ENCODE measurements at places on chromosomes 1 and 21.

GRCh38 chr1:10530281-10530740, 55.6 kb downstream of the PEX14 start:
- DNase-seq = no peak

- no peak for DNase-seq
Observed at GRCh38 chr1:67710417-67710816, 25.4 kb downstream of the GADD45A start.

DNA sequence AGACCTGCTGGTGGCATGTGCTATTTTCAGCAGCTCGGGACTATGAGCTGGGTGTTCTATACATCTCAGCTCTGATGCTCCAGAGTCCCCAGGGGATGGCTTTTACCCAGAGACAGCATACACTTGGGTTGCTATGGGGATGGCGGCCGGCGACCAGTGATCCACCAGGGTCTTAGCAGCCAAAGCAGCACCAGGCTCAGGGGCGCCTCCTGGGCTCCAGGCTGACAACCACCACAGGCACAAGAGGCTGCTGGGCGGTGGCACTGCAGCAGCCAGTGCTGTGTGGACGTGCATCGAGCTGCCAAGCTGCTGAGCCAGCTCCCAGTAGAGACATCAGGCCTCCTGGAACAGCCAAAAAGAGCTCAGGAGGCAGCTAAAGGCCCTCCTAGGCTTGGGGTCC, 37.6 kb upstream of the CLSTN1 start:
- DNase-seq = no peak

GRCh38 chr1:111857194-111857651, 101.5 kb downstream of the DDX20 start:
- DNase-seq = no peak

- DNase-seq = no peak
Observed at GRCh38 chr21:41827951-41828883, 50.9 kb downstream of the PRDM15 start.

- no peak for DNase-seq
Observed at GRCh38 chr1:39672551-39672947, 642 bp upstream of the NT5C1A start.

DNA sequence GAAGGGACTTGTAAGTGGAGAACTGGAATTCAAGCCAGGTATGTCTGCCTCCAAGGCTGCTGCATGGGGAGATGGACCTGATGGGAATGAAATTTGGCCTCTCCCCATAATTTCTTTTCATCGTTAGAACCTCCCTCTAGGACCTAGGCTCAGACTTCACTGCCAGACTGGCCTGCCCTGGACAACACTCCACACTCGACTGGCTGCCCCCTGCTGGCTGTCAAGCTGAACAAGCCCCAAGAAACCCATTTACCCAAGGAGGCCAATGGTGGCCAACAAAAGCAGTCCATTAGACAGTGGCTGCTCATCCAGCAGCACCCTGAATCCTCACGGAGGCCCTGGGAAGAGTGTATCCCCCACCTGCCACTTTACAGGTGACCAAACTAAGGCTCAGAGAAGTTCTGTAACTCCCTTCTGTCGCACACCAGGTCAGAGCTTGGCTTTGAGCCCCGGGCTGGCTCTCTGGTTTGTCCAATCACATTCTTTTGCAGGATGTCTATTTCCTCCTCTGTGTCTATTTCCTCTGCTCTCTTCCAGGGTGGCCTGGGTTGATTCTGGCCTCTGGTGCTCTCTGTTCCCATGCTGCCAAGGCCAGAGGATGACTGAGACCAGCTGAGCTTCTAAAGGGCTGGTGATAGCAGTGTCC, 3.8 kb downstream of the RNF186 start:
- no peak for DNase-seq

GRCh38 chr1:169138866-169139670, 32.6 kb downstream of the ATP1B1 start:
- no peak for DNase-seq

DNA sequence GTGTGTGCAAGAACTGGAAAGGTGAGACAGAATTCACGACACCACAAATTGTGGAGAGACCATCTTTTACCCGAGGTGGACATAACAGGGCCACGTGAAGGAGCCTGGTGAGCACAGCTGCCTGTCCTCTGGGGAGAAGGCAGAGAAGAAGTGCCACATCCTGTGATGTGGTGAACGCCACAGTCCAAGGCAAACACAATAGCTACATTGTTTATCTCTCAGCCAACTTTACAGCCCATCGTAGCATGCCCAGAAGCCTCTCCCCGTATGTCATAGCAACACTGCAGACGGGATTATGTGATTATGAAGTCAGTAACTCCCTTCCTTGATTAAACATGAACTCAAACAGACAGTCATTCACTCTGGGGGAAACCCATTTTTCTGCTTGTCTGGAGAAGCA, 612.2 kb downstream of the SMYD3 start:
- no peak for DNase-seq

GRCh38 chr1:232127190-232127589, 500.6 kb downstream of the DISC1 start:
- no peak for DNase-seq

DNA sequence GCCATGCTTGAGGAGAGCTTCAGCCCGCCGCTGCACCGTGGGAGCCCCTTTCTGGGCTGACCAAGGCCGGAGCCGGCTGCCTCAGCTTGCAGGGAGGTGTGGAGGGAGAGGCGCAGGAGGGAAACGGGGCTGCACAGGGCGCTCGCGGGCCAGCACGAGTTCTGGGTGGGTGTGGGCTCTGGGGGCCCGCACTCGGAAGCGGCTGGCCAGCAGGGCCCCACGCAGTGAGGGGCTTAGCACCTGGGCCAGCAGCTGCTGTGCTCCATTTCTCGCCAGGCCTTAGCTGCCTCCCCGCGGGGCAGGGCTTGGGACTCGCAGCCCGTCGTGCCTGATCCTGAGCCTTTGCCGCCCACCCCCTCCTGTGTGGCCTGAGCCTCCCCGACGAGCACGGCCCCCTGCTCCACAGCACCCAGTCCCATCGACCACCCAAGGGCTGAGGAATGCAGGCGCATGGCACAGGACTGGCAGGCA, 1554.0 kb downstream of the KCNT2 start:
- DNase-seq = no peak

DNA sequence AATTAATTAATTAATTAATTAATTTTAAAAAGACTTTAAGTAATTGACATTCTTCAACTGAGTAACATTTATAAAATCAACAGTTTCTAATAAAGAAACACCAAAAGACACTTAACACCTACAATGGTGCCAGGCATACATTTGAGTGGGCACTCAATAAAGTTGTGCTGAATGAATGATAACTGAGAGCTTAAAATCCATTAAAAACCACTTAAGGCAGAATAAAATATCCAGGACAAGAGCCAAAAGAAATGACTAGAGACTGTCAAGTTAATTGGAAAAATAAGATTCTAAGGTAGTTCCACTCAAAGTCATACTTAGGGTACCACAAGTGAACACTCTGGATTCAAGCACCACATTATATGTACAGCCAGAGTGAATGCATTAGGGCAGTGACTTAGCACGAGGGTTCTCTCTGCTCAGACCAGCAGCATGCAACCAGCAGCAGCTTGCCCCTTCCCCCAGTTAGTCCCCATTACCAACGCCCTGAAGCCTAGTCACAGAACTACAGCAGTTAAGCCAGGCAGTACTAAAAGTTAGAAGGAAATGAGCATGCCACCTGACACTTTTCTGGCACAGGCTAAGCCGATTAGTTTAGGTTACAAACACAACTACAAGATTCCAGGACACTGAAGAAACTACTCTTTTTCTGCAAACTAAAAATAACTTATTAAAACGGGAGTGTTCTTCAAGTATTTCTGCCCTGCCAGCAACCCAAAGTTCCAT, 46.5 kb downstream of the LUZP1 start:
- no peak for DNase-seq

- DNase-seq = no peak
Observed at GRCh38 chr1:221363039-221363438, 378.9 kb downstream of the DUSP10 start.

DNA sequence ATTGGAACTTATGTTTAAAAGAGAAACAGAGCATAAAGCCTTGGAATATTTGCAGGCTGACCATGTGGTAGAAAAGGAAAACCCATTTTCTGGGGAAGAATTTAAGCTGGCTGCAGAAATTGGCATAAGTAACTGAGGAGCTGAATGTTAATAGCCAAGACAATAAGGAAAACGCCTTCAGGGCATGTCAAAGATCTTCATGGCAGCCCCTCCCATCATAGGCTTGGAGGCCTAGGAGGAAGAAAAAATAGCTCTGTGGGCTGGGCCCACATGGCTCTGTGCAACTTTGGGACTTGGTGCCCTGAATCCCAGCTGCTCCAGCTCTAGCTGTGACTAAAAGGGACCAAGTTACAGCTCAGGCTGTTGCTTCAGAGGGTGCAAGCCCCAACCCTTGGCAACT, 51.5 kb downstream of the CTH start:
- no peak for DNase-seq

- no peak for DNase-seq
Observed at GRCh38 chr1:241844593-241844992, 3.4 kb upstream of the EXO1 start.

DNA sequence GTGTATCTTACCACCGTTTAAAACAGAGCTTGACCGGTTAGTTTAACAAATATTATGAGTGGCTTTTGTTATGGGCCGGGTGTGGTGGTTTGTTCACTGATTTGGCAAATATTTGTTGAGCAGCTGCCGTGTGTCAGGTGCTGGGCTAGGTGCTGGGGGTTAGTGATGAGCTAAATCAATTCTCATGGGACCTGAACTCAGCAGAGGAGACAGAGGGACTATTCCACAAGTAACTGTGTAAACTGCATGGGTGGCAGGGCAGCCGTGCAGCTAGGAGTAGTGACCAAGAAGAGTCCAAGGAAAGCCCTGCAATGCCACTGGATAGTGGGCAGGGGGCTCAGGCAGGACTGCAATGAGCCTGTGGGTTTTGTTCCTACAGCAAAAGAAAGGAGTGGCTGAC, 11.2 kb upstream of the C2CD2 start:
- DNase-seq = no peak

GRCh38 chr1:153548722-153549688, at the start of gene S100A3:
S100A3 (minus strand) TSS chr1:153549258; CDS start chr1:153548485, 773 bp downstream.
- no peak for DNase-seq

GRCh38 chr1:9782897-9783296, 40.9 kb downstream of the CLSTN1 start:
- DNase-seq = no peak

GRCh38 chr21:19031953-19032352, 628.4 kb upstream of the TMPRSS15 start:
- no peak for DNase-seq

- no peak for DNase-seq
Observed at GRCh38 chr1:158547533-158547932, 6.7 kb downstream of the OR6Y1 start.

- no peak for DNase-seq
Observed at GRCh38 chr1:16459352-16459925, 18.9 kb downstream of the NECAP2 start.

GRCh38 chr21:36981049-36981391, 14.6 kb upstream of the HLCS start:
- DNase-seq = no peak

- DNase-seq = no peak
Observed at GRCh38 chr1:202850593-202851362, 38.2 kb downstream of the RABIF start.

DNA sequence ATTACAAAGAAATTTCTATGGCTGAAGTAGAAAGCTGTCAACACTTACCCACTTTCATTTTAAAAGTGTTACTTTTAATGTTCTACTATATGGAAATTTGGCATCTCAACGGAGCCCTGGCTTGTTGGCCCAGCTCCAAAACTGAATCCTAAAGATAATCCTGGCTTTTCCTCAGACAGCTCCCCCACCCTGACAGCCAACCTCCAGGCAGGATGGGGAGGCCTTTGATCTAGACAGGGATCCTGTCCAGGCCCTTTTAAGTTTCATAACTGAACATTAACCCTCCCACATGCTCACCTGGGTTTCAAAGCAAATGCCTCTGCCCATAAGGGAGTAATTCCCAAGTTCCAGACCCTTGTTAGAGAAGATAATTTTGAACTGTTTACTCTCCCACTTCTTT, 99.3 kb upstream of the RALGPS2 start:
- no peak for DNase-seq

DNA sequence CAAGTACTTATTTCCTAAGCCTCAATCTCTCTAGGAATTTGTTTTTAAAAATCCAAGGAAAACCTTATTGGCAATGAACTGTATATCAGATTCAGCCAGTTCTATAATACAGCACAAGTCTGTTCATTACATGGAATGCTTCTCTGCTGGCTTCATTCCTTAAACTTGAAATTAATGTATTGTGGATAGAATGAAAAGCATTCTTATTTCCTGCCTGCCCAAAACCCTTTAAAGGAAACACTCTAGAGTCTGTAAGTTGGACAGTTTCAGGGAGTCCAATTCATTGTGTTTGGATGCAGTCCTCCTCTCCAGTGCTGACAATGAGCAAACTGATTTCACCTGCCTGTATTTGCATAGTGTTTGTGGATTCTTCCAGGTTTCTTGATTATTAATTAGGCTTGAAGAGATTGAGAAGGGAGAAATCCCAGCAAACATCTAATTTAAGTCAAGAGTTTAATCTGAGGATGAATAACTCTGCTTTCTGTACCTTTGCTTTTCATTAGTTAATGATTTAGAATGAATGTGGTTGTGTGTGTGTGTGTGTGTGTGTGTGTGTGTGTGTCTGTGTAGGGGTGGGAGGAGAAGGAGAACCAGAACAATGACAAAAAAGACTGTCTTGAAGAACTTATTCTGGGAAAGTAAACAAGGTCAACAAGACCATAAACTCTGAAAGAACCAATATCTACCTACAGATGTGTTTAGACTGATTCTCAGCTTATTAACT, 61.2 kb downstream of the CACHD1 start:
- DNase-seq = no peak

GRCh38 chr21:21187579-21187978, 189.4 kb downstream of the NCAM2 start:
- DNase-seq = no peak

DNA sequence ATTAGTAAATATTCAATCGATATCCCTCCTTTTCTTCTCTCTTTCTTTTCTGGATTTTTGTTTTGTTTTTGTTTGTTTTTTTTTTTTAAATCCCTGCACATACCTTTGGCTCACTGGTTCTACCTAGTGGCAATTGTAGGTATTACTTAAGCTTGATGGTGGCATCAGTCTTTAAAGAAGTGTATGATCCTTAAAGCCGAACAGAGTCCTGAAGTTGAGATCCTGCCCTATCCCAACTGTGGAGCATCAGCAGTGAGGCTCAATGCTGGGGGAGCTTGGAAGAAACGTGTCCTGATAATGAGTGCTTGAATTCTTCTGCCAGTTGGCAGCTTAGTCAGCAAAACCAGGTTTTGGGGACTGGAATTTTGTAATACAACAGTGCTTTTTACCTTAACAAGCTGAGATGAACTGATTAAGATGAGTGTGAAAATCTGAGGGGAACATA, 60.8 kb downstream of the FASLG start:
- DNase-seq = peak; percentile 6

DNA sequence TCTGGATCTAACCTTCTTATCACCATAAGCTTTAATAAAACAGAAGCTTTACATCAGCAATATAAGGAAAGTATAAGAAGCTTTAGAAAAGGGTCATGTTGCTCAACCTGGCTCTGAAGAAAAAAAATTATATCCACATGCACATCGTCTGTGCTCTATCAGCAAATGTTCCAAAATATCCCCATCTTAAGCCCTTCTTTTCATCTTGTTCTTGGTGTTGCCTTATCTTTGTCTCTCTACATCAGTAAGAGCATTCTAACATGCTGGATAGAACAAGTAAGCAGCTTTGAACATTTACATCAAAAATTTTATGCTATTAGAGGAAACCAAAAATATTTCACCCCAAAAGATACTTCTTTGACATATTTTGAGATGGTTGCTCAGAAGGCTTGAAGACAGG, 157.8 kb upstream of the SNX7 start:
- DNase-seq = no peak
